ENCODE measurements at places on chromosomes 6 and 20.

GRCh38 chr6:143743301-143744166 is 65.8 kb downstream of the PHACTR2 start:
- no peak for DNase-seq

- DNase-seq = no peak
These were observed 116.7 kb upstream of the SLC24A3 start for GRCh38 chr20:19095762-19096161.

- DNase-seq = no peak
These were observed 10.7 kb downstream of the SLC17A3 start for GRCh38 chr6:25863360-25863759.

DNA sequence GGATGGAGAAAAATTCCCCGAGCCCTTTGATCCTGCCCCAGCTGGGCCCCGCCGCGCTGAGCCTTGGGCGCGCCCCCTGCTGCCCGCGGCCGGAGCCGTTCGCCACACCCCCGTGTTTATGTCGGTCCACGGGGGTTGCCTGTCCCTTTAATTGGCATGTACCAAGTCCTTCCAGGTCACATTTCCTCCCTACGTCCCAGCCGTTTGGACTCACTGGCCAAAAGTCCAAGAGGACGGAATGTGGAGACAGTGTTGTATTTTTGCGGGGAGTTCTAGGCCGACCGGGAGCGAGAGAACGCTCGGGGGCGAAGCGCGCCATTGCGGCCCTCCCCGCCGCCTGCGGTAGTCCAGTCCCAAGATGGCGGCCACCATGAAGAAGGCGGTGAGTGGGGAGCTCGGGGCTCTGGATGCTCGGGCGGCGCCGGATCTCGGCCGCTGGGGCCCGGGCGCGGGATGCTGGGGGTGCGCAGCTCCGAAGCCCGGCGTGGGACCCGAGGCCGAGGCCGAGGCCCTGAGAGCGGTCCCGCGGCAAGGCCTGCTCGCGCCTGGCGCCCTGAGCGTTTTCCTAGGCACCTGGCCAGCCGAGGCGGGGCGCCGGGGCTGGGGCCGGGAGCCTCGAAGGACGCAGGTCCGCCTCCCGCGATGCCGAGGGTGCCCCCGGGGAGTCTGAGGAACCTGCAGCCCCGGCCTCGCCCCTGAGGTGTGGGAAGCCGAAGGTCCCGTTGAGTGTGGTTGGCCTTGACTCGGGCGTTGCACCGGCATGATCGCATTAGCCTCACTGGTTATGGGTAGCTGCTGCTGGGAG is at the start of gene PFDN4:
Gene PFDN4, plus strand, starts transcription at position 345 of the 805 bp plus-strand sequence. Its CDS starts 14 bp downstream, at position 359.
- DNase-seq = peak; percentile 81

GRCh38 chr6:42136508-42137193 is 5.8 kb downstream of the C6orf132 start:
- DNase-seq = peak; percentile 33

DNA sequence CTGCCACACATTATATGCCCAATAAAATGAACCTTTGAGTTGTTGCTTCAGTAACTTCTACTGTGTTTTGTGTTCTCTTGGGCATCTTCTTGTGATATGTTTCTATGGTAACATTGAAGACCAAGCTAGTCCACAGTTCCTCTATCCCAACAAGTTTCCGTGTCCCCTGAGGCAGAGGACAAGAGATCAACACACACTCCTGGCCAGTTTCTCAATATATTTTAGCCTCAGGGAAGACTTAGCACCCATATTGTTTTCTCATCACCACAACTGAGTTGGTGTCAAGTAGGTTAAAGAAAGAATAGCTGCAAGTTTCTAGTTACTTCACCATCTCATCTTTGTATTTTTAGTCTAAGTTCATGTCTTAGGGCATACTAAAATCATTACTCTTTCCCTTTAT is 277.5 kb downstream of the UST start:
- DNase-seq = no peak

DNA sequence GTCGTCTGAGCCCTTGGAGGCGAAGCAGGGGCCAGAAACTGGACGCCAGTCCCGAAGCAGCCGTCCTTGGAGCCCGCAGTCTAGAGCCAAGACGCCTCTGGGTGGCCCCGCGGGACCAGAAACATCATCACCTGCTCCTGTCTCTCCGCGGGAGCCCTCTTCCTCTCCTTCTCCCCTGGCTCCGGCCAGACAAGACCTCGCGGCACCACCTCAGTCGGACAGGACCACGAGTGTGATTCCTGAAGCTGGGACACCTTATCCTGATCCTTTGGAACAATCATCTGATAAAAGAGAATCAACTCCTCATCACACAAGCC is 416 bp downstream of the RSPH4A start:
- DNase-seq = no peak

- DNase-seq = no peak
These were observed 26.5 kb upstream of the MYCT1 start for GRCh38 chr6:152671171-152671570.

DNA sequence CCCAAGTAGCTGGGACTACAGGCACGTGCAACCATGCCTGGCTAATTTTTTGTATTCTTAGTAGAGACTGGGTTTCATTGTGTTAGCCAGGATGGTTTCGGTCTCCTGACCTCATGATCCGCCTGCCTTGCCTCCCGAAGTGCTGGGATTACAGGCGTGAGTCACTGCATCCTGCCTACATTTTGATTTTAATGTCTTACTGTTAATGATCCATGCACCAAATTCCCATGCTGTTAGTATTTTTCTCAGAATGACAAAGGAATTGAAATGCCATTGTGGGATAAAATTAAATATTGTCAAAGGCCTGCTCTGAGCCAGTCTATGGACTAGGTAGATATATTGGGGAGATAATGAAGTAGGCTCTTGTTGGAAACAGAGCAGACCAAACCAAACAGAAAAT is 28.2 kb downstream of the CBFA2T2 start:
- DNase-seq = no peak

GRCh38 chr6:79427721-79428120 is 109.5 kb downstream of the LCA5 start:
- no peak for DNase-seq

DNA sequence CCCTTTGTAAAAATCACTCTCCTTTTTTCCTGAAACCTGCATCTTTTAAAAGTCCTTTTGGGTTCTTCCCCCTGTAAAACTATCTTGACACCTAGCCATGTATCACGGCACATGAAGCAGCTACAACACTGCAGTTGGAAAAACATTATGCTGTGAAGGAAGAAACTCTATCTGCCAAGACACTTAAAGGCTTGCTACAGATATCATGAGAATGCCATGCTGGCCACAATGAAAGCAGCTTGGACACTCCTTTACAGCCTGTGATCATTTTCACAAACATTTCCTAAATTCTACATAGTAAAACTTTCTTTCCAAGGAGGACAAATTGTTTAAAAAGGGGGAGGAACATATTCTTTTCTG is 31.8 kb downstream of the CNKSR3 start:
- DNase-seq = no peak

- DNase-seq = no peak
These were observed 118.2 kb downstream of the CARMIL1 start for GRCh38 chr6:25397406-25397805.

DNA sequence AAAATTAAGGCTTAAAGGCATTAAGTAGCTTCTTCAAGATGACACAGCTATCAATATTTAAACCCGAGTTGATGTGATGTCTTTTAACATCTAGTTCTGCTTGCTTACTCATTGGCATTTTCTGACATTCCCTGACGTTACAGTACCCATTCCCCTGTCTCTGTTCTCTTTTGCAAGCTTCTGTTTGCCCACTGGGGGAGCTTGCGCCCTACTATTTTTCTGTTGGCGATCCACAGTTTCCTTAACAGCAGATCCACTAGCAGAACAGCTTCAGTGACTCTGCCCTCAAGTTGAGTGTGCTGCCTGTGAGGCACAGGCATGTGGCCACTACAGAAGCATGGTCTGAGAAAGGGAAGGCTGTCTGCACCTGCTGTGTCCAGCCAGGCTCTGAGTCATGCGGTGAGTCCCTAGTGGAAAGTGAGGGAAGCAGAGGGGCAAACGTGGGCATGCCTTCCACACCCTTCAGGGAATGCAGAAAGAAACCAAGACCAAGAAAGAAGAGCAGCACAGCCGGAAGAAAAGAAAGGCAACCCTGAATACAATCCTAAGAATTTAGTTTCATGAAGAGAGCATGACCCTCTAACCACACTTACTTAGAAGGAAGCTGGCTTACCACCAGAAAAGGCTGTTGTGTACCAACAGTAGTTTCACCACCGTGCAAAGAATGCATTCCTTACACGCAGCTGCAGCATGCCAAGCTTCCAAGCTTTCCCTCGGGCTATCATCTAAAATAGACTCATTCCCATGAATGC is 97.7 kb upstream of the VGLL2 start:
- no peak for DNase-seq

GRCh38 chr6:138498629-138499302 is 528 bp downstream of the NHSL1 start:
- DNase-seq = no peak

DNA sequence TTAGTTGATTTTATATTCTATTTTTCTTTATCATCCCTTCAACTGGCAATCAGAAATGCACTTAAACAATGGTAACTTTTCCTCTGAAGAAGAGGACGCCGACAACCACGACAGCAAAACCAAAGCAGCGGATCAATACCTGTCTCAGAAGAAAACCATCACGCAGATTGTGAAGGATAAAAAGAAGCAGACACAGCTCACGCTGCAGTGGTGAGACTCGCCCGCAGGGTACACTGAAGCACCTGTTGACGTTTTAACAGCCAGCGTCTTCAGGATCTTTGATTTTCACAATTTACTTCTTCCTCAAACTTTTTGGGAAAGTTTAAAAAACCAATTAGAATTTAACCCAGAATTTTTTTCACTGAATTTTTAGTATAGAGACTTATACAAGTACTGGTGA is 701 bp downstream of the RFX6 start:
- no peak for DNase-seq

DNA sequence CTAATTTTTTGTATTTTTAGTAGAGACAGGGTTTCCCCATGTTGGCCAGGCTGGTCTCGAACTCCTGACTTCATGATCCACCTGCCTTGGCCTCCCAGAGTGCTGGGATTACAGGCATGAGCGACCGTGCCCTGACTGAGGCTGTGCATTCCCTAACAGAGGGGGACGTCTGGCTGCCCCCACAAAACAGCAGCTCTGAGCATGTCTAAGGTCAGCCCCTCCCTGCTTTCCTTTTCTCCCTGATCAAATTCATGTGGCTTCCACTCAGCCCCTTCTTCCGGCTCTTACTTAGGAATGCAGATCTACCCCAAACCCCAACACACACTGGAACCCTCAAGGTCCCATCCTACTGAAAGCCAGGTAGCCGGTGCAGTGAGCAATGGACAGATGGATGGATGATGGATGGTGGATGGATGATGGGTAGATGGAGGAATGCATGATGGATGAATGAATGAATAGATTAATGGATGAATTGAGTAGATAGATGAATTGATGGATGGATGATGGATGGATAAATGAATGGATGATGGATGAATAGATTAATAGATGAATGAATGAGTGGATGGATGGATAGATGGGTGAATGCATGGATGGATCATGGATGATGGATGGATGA is 91.5 kb upstream of the BHLHE23 start:
- DNase-seq = no peak

- DNase-seq = no peak
These were observed 6.5 kb upstream of the TMEM74B start for GRCh38 chr20:1191299-1191698.

DNA sequence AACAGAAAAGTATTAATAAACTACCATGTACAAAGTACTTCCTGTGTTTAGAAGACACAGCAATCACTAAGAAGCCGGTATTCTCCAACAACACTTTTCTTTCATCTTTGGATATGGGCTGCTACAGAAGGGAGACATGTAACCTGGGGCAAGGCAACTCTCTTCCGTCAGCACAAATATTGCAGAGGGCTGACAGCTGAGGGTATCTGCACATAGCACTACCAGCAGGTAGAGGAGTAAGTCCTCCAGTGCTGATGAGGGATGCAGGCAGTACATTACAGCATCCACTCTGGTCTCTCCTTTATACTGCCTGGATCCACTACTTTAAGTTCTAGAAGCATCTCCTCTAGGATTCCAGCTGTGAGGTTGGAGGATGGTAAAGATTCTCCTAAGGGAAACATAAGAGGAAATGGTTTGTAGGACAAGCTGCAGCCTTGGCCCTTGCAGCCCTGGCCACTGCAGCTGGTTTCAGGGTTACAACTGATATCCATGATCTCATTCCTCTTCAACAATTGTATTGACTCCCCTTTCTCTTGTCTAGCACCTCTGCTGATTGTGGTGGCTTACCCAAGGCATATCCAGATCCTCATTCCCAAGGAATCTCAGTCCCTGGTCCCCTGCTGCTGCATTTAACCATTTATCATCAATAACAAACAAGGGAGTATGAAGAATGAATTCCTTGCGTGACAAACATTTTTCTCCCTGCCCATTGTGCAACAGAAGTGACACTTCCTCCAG is 110.7 kb upstream of the ADGRF1 start:
- DNase-seq = no peak

- DNase-seq = no peak
These were observed 27.4 kb upstream of the VAPB start for GRCh38 chr20:58361481-58362205.

GRCh38 chr6:12909833-12910232 is 193.3 kb downstream of the PHACTR1 start:
- no peak for DNase-seq

DNA sequence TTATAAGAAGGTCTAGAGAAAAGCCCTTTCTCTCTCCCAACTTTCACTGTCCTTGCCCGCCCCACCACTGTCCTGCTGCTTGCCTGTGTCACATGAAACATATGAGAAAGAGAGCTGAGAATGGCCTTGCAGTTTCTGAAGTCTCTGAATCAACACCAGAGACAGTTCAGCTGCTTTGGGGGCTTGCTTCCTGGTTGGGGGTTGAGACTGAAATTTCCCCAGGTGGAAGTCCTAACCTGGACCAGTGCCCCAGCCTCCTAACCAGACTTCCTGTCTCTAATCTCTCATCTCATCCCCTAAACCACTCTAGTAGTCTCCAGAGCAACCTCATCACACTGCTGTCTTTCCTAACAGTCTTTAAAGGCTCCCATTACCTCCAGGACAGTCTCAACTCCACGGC is 10.7 kb downstream of the TRAM2 start:
- DNase-seq = no peak

GRCh38 chr6:71908162-71908765 is 21.9 kb downstream of the RIMS1 start:
- no peak for DNase-seq

DNA sequence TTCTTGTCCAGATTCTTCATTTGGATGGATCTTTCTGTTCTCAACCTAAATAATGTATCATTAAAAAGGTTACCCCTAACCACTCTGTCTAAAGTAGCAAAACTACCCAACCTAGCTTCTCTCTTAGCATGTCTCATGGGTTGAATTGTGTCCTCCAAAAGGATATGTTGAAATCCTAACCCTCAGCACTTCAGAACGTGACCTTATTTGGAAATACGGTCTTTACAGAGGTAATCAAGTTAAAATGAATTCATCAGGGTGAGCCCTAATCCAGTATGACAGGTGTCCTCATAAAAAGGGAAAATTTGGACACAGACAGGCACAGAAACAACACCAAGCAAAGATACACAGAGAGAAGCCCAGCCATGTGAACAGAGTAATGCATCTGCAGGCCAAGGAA is 6.1 kb upstream of the FRK start:
- DNase-seq = no peak

GRCh38 chr20:57417830-57418780 is 26.9 kb downstream of the RBM38 start:
- no peak for DNase-seq

- DNase-seq = no peak
These were observed 143.4 kb upstream of the SOX4 start for GRCh38 chr6:21450149-21450548.

- DNase-seq = no peak
These were observed 30.6 kb downstream of the YTHDF1 start for GRCh38 chr20:63185215-63185796.

GRCh38 chr20:10490706-10491105 is 55.6 kb downstream of the SLX4IP start:
- DNase-seq = no peak

GRCh38 chr6:21186479-21187055 is 407.0 kb upstream of the SOX4 start:
- no peak for DNase-seq

All from activated naive CD4-positive, alpha-beta T cell treated with anti-CD3 and anti-CD28 coated beads, Interleukin-2, amount 50 U/mL, for 16 hours (primary cell).